ENCODE measurements at places on chromosomes 1 and 21.

- DNase-seq: peak; percentile 79
Measured at GRCh38 chr1:244207042-244207934, 156.2 kb downstream of the ZBTB18 start.

DNA sequence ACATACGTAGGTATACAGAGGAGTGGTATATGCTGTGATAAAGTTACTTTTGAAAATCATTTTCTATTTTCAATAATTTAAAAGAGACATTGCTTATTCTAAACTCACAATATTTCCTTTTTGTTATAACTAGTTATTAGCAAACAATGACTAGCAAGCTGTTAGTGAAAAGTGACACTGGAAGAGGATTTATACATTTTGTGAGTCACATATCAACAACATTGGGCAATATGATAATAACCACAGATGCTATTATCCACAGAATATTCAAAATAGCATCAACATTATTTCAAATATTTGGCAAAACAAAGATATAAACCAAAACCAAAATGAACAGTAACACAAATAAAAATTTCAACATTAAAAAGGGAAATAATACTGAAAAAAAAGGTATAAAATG is 104.0 kb upstream of the HP1BP3 start:
- no peak for DNase-seq

- no peak for DNase-seq
Measured at GRCh38 chr1:119637710-119638109, 10.4 kb downstream of the ZNF697 start.

DNA sequence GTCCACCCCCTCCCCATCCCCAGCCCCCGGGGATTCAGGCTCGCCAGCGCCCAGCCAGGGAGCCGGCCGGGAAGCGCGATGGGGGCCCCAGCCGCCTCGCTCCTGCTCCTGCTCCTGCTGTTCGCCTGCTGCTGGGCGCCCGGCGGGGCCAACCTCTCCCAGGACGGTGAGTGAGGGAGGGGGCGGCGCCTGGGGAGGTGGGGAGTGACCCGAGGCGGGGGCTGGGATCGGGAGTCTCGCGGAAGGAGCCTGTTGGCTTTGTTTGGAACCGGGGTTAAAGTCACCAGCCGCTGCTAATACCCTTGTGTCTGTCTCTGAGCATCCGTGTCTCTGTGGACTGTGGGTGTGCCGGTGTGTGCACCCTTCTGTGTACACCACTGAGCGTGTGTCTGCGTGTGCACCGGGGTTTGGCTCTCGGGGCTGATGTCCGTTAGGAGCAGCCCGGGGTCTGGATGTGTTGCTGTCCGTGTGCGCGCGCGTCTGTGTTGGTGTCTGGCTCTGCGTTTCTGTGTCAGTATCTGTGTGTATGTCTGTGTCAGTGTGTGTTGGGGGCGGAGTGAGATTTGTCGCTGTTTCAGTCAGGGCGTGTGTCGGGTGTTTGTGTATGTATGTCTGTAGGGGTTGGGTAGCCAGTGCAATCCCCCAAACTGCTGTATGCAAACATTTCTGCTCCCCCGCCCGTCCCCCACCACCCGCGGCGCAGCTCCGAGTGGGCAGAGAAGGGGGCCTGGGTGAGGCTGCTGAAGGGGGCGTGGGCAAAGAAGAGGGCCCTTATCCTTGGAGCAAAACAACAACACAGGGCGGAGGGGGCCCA is 480 bp downstream of the CADM3 start:
- DNase-seq: no peak

Data from choroid plexus epithelial cell (primary cell).